ENCODE measurements at places on chromosomes 16 and 17.

GRCh38 chr16:50274326-50275097 is 8.2 kb downstream of the ADCY7 start:
- DNase-seq = no peak

DNA sequence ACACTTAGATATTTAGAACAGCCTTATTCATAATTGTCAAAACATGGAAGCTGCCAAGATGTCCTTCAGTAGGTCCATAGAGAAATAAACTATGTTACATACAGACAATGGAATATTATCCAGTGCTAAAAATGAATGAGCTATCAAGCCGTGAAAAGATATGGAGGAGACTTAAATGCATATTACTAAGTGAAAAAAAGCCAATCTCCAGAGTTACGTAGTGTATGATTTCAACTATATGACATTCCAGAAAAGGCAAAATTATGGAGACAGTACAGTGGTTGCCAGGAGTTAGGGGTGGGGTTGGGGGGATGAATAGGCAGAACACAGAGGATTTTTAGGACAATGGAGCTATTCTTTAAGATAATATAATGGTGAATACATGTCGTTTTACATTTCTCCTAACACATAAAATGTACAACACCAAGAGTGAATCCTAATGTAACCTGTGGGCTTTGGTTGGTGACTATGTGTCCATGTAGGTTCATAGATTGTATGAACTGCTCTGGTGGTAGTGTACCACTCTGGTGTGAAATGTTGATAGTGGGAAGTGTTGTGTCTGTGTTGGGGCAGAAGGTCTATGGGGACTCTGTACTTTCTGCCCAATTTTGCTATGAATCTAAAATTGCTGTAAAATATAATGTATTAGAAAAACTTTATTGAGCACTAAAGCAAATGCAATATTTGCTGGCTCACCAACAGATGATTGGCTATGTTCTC is 122.6 kb downstream of the USP22 start:
- no peak for DNase-seq

DNA sequence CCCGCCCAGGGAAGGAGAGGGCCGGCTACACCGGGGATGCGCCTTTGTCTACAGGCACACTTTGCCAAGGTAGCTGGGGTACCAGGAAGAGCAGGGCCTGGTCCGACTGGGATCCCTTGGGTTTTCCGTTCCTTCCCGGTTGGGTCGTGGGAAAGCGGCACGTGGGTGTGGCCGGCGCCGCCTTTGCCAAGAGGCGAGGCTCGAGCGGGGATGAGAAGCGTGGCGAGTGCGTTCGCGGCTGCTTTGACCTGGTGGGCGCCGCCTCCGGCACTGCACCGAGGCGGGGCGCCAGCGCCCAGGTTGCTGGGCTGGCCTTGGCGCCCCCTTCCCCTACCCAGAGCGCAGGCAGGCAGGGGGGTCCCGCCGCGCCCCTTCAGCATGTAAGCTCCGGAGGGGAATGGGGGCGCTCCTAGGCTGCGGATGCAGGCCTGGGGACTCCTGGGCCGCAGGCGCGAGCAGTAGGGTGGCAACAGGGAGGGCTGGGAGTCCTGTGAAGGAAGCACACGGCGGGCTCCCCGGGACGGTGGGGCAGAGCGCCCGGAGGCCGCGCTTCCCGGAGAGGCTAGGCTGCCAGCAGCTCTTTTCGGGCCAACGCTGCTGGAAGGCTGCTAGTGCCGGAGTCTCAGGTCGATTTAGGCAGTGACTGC is 2.0 kb downstream of the HAS3 start:
- no peak for DNase-seq

- DNase-seq = no peak
These were observed 10.2 kb upstream of the TXNDC11 start for GRCh38 chr16:11752856-11753255.

DNA sequence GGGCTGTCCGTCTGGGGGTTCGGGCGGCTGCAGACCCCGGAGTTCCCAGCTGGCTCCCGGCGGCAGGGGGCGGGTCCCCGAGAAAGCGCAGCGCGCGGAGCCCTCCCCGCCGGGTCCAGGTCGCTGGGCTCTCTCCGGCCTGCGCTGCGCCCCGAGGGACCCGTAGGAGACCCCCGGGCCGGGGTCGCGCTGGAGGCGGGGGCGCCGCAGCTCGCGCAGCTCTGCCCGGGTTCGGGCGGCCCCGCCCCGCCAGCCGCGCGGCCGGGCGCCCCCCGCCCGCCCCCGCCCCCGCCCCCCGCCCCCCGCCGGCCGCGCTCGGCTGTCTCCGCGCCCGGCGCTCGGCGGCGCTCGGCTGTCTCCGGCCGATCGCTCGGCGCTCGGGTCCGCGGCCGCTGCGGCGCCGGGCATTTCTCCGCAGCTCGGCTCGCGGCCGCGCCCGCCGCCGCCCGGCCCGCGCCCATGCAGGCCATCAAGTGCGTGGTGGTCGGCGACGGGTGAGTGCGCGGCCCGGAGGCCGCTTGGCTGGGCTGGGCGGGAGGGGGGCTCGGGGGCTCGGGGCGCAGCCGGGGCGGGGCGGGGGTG is at the start of gene RAC3:
TSS of gene RAC3 (plus strand) at position 376 of the 582 bp plus-strand sequence. CDS start at position 460, 84 bp downstream.
- DNase-seq = no peak

- no peak for DNase-seq
These were observed 5.9 kb downstream of the CD300LB start for GRCh38 chr17:74525465-74525725.

GRCh38 chr17:59827721-59828477 is 64.8 kb downstream of the TUBD1 start:
- DNase-seq = no peak

Data from HFF-Myc (cell line).